ENCODE measurements at places on chromosomes 12 and 14. TPM values are rescaled to one million over a fixed set of nuclear protein-coding genes. Genes with fewer than 3 reads are reported as not detected.

SLC10A1 gene
- total RNA-seq, result not detected

GRCh38 chr14:69423279-69423678 lies 24.8 kb downstream of the SLC39A9 start:
- H3K27me3 ChIP-seq, result no peaks in the 10 kb centered on the region
- peaks cover 32% of the 10 kb centered on the region for H3K36me3 ChIP-seq
- no peaks in the 10 kb centered on the region for H3K4me1 ChIP-seq
- no peak overlapping the region for H3K4me3 ChIP-seq
- no peak overlapping the region for H3K27ac ChIP-seq
- DNase-seq, result no peak

DNA sequence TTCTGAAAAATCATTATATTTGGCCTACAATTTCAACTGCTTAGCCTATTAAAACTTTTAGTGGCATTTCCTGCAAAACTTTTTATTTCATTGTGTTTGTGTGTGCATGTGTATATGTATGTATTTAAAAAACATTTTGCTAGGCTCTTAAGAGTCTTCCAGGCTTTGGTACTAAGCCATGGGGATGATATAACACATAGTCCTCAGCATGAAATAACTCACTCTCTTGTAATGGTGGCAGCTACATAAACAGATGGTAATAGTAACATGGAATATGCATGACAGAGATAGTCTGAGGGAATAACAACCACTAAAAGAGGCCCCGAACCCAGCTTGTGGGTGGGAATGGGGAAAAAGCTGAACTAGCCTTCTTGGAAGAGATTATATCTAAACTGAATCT lies 141.4 kb downstream of the TTLL5 start:
- DNase-seq, result no peak
- no peaks in the 10 kb centered on the region for H3K27me3 ChIP-seq
- no peak overlapping the region for H3K27ac ChIP-seq
- peaks cover 47% of the 10 kb centered on the region for H3K36me3 ChIP-seq
- H3K4me3 ChIP-seq, result peak overlapping the region; percentile 9
- H3K4me1 ChIP-seq, result peaks cover 29% of the 10 kb centered on the region

DNA sequence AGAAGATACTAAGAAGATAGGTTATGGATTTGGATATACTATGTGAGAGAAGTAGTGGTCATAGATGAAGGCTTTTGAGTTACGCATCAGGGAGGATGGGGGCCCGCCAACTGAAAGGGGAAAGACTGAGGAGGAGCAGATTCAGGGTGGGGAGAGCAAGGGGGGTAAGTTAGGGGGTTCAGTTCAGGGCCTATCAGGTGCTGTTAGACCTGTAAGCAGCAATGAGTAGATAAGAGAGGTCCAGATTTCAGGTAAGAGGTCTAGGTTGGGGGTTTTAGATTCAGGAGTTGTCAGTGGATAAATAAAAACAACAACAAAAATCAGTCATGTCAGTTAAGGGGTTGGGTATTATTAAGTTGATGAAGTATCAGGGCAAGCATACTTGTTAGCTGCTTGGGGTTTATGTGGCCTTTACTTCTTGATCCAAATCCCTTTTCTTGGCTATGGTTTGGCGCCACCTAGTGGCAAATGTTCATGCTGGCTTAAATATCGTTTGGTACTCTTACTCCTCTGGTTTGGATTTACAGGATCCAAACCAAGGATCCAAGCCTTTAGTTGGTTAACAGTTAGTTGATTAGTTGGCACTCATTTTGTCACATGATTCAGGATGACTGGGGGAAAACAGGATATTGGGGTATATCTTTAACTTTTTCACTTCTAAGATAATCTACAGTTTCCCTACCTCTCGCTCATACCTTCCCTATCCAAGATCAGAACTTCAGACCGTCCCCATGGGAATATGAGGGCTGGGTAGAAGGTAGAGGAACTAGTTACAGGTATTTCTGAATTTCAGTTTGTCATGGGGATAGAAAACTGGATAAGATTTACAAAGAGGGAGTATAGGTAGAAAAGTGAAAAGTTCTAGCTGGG lies 65.1 kb downstream of the PCNX1 start:
- H3K4me1 ChIP-seq, result peaks cover 11% of the 10 kb centered on the region
- H3K27ac ChIP-seq, result peak overlapping the region; percentile 19
- peak; percentile 77 for DNase-seq
- no peaks in the 10 kb centered on the region for H3K27me3 ChIP-seq
- H3K4me3 ChIP-seq, result no peak overlapping the region
- H3K36me3 ChIP-seq, result peaks cover 16% of the 10 kb centered on the region

DNA sequence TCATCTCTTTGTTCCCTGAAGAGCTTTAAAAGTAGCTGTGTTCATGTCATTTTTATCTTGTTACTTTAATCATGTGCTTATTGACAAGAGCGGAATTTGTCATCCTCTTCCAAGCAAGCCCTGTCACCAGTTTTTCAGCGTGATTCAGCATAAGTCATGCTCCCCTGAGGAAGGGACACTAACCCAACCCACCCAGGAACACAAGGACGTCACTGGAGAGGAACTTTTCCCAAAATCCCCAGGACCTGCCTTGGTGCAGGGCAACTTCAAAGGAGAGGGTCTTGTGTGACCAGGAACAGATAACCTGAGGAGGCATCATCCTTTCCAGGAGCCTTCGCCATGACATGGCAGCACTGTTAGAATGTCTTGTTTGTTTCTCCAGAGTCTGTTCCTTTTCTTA lies 107.1 kb upstream of the DIO3 start:
- H3K4me3 ChIP-seq, result no peak overlapping the region
- peaks cover 57% of the 10 kb centered on the region for H3K27me3 ChIP-seq
- DNase-seq, result no peak
- H3K4me1 ChIP-seq, result peaks cover 4% of the 10 kb centered on the region
- H3K36me3 ChIP-seq, result no peaks in the 10 kb centered on the region

CPNE6 gene
- total RNA-seq, result not detected

- no peak for DNase-seq
- no peak overlapping the region for H3K4me3 ChIP-seq
- peaks cover 13% of the 10 kb centered on the region for H3K4me1 ChIP-seq
- H3K27me3 ChIP-seq, result peaks cover 7% of the 10 kb centered on the region
- H3K27ac ChIP-seq, result no peak overlapping the region
Measured at GRCh38 chr12:119156401-119157044, 22.2 kb upstream of the HSPB8 start.

SDR9C7 gene
- 0.26 TPM for total RNA-seq

All from type B pancreatic cell (in vitro differentiated cells).